ENCODE measurements at places on chromosomes 12 and 14. TPM values are rescaled to one million over a fixed set of nuclear protein-coding genes. Genes with fewer than 3 reads are reported as not detected.

PTHLH gene
- not detected for total RNA-seq

DNA sequence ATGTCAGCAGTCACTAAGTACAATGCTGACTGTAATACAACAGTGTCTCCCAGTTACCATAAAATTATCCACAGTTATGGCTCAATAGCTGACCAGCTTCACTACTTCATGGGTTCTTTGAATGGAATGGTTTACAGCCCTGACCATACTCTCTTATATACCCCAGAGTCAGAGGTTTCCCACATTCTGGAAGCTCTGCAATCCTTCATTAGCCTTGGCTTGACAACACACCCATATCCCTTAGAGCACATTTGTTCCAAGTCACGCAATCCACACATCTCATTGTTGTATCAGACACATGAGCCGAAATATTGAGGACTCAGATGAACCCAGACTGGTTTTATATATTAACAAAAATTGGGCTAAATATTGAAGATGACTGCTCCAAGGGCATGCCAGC lies 209.4 kb upstream of the PLXNC1 start:
- DNase-seq: no peak

DNA sequence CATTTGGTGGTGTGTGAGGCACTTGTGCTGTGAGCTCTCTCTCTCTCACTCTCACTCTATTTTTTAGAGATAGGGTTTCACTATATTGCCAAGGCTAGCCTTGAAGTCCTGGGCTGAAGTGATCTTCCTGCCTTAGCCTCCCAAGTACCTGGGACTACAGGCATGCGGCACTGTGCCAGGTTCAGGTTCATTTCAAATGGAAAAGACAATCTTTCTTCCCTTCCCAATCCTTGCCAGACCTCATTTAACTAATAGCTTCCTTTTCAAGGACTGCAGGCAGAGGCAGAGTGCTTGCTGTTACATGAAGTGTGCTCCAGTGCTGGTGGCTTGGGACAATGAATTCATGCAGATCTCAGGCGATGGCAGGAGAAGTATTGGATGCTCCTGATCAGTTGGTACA lies 73.2 kb upstream of the BICD1 start:
- no peak for DNase-seq

DNA sequence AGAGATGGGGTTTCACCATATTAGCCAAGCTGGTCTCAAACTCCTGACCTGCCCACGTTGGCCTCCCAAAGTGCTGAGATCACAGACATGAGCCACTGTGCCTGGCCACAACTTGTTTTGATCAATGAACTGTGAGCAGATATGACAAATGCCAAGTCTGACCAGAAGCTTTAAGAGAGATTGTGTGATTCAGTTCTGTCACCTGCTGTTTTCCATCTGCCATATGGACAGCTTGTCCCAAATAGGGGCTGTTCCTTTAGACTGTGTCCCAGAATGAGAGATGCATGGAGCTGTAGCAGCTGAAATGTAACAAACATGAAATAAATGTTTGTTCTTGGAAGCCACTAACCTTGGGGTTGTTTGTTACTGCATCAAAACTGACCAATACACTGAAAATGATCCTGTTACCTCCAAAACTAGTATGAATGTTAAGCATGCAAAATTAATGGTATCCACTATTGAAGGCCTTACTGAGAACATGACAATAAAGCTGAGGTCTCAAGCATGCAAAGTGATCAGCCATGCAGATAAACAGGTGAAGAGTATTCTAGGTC lies 65.9 kb upstream of the MED13L start:
- no peak for DNase-seq

- no peak for DNase-seq
Measured at GRCh38 chr12:75852143-75852542, 179.4 kb downstream of the PHLDA1 start.

DNA sequence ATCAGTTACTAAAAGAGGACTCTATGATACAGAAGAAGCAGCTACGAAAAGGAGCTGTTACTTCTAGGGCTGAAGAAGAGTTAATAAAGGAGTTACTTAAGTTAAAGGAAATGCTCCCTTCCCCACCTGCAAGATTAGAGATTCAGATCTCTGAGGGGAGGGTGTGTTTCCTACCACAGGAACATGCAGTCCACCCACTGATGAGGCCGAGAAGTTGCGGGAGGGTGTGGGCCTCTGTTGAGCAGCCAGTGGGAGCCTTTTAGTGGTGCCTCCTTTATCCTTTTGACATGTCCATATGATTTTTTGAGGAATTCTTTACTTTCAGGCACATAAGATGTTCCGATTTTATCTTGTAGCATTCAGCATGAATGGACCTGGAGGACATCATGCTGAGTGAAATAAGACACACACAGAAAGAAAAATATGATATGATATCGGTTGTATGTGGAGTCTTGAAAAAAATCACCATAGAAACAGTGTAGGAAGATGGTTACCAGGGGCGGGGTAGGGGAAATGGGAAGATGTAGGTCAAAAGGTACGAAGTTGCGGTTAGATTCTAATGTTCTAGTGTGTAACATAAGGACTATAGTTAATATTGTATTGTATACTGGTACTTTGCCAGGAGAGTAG lies 4.4 kb upstream of the M6PR start:
- no peak for DNase-seq

GRCh38 chr12:88237954-88238353 lies 95.8 kb downstream of the TMTC3 start:
- no peak for DNase-seq

HCAR1 gene
- total RNA-seq: 0.05 TPM

- no peak for DNase-seq
Measured at GRCh38 chr12:94427501-94428381, 31.9 kb downstream of the CEP83 start.

DNA sequence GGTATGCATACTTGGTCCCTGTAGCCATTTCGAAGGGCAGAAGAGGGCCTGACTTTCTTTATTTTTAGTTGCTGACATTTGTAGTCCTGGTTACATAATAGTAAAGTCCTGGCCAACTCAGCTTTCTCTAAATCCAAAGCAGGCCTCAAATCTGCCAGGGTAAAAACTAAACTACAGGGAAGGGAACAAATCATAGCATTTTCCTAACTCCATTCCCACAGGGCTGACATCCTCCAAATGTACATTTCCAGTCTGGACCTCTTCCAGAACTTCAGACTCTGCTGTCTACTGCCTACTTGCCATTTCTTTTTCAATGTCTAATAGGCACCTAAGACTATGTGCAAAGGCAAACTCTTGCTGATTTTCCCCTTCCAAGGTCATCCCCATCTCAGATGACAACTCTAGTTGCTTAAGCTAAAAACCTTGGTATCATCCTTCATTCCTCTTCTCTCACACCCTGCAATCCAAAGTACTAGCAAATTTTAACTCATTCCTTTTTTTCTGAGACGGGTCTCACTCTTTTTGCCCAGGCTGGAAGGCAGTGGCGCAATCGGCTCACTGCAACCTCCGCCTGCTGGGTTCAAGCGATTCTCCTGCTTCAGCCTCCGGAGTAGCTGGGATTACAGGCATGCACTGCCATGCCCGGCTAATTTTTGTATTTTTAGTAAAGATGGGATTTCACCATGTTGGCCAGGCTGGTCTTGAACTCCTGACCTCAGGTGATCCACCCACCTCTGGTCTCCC lies 2.0 kb downstream of the DDIT3 start:
- DNase-seq: no peak

GRCh38 chr12:3061059-3061458 lies 16.1 kb upstream of the TSPAN9 start:
- DNase-seq: no peak

DNA sequence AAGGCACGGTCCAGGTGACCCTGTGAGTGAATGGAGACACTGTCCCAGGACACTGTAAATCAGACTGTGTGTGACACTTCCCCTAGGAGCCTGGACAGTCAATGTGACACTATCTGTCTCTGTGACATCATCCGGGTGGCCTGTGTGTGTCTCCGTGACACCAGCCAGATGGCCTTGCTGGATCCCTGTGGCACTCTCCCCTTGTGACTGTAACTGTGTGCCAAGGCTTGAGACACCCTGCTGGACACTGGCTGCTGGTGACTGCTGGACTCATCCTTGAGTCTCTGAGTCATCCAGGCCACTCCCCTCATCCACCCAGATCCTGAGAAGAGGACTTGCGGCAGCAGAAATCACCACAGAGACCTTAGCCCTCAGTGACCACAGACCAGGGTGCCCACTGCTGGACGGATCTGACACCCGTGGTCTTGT lies 51.6 kb downstream of the MVK start:
- no peak for DNase-seq

- DNase-seq: peak; percentile 68
Measured at GRCh38 chr14:60247994-60248696, 876 bp upstream of the PPM1A start.

FOXA1 gene
- total RNA-seq: not detected
